ENCODE measurements at places on chromosomes 1 and 21. TPM values are rescaled to one million over a fixed set of nuclear protein-coding genes. Genes with fewer than 3 reads are reported as not detected.
A peak's percentile ranks its signal among the peaks of the same experiment; 100 is the strongest.

GRCh38 chr1:167554028-167554779, 642 bp upstream of the CREG1 start:
- no peak for DNase-seq
- H3K27me3 ChIP-seq: no peaks in the 10 kb centered on the region
- no peak overlapping the region for H3K27ac ChIP-seq
- peak overlapping the region; percentile 74 for H3K4me3 ChIP-seq

- H3K4me3 ChIP-seq: no peak overlapping the region
- no peak overlapping the region for H3K27ac ChIP-seq
- no peaks in the 10 kb centered on the region for H3K4me1 ChIP-seq
- H3K36me3 ChIP-seq: no peaks in the 10 kb centered on the region
Measured at GRCh38 chr1:207181847-207182246, 77.8 kb downstream of the C4BPA start.

The CRP gene
- not detected for total RNA-seq

GRCh38 chr1:50458507-50458906, 35.3 kb upstream of the DMRTA2 start:
- no peak for DNase-seq
- no peaks in the 10 kb centered on the region for H3K4me1 ChIP-seq
- H3K27me3 ChIP-seq: no peaks in the 10 kb centered on the region
- H3K4me3 ChIP-seq: no peak overlapping the region
- no peaks in the 10 kb centered on the region for H3K36me3 ChIP-seq
- no peak overlapping the region for H3K27ac ChIP-seq

GRCh38 chr1:199758626-199759255, 268.8 kb upstream of the NR5A2 start:
- H3K27ac ChIP-seq: no peak overlapping the region
- H3K27me3 ChIP-seq: no peaks in the 10 kb centered on the region
- H3K4me3 ChIP-seq: no peak overlapping the region
- H3K4me1 ChIP-seq: no peaks in the 10 kb centered on the region
- no peaks in the 10 kb centered on the region for H3K36me3 ChIP-seq
- DNase-seq: no peak

- H3K36me3 ChIP-seq: no peaks in the 10 kb centered on the region
- peaks cover 5% of the 10 kb centered on the region for H3K27me3 ChIP-seq
- DNase-seq: no peak
- H3K27ac ChIP-seq: no peak overlapping the region
Measured at GRCh38 chr1:209203533-209203895, 380.0 kb upstream of the CAMK1G start.

The ADAMTS1 gene
- total RNA-seq: not detected

The BCAS2 gene
- 40.8 TPM for total RNA-seq

DNA sequence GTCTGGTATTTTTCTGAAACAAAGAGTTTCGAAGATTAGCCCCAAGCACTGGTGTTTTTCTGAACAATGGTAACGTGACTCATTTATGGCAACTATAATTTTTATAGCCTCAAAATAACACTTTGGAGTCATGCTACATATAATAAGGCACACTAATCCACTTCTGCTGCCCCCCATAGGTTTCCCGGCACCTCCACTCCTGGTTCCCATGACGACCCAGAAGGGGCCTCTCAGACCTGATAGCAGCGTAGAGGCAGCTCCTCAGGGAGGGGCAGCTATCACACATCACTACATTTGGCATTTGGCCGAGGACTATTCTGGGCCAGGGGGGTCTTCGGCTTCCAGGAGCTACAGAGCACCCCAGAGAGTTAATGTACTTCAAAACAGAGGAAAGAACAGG, 23.3 kb downstream of the CAPN8 start:
- no peak for DNase-seq
- H3K27me3 ChIP-seq: no peaks in the 10 kb centered on the region
- no peak overlapping the region for H3K27ac ChIP-seq
- no peak overlapping the region for H3K4me3 ChIP-seq

GRCh38 chr1:8815582-8816151, 1.8 kb downstream of the RERE start:
- peaks cover 28% of the 10 kb centered on the region for H3K4me1 ChIP-seq
- no peak for DNase-seq
- no peak overlapping the region for H3K27ac ChIP-seq

DNA sequence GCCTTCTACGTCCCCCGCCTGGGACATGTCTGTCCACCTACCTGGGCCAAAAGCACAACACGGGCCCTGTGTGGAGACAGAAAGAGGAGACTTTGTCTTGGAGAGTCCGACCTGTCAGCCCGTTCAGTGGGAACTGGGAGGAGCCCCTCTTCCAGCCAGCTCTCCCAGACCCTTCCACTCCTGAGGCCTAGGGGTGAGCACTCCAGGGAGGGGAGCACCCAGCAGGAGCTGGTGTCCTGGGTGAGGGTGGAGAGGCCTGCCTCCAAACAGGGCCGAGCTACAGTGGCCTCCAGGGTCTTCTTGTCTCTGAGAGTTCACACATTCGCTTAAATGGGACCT, 546 bp downstream of the SPOCD1 start:
- DNase-seq: no peak
- no peaks in the 10 kb centered on the region for H3K36me3 ChIP-seq
- peaks cover 8% of the 10 kb centered on the region for H3K4me1 ChIP-seq
- no peaks in the 10 kb centered on the region for H3K27me3 ChIP-seq
- no peak overlapping the region for H3K27ac ChIP-seq

Measured in CD4-positive, alpha-beta memory T cell (primary cell).